ENCODE measurements at places on chromosomes 16 and 17. TPM values are rescaled to one million over a fixed set of nuclear protein-coding genes. Genes with fewer than 3 reads are reported as not detected.

- no peak for DNase-seq
These were observed 71.3 kb downstream of the MYH11 start for GRCh38 chr16:15785386-15786059.

DNA sequence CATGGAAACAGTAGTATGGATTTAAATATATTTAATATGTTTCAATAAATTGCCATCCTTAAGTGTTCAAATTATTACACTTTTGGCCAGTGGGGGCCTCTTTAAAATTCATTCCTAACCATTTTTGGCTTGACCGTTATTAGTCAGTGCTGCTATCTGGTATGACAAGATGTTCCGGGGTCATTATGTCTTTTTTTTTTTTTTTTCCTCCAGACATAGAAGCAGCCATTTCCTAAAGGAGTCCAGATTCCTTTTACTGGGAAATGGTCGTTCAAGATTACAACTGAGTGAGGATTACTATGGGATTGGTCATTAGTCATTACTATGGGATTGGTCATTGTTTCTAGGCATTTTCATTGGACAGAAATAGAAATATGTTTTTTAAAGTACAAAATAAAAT is 53.4 kb downstream of the NF1 start:
- no peak for DNase-seq

GRCh38 chr17:1227917-1228780 is 42.1 kb upstream of the BHLHA9 start:
- DNase-seq, result no peak

GRCh38 chr16:85281181-85281580 is 168.9 kb upstream of the CIBAR2 start:
- no peak for DNase-seq

TP53TG3D gene
- total RNA-seq, result not detected

SYNGR2 gene
- total RNA-seq, result 115 TPM

MARF1 gene
- total RNA-seq, result 16.0 TPM

DNA sequence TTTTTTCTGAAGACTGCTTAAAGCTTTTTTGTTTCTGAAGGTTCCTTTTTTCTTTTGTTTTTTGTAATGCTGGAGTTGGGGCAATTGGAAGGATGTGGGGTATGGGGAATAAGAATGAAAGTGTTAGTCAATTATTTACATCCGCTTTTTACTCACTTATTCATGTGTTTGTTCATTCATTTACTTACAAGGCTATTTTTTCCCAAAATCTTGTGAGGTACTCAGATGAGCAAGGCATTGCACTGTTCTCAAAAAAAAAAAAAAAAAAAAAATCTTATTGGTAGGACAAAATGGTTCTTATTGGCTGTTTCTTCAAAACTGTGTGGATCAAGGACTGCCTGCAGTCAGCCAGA is 55.7 kb downstream of the PLD6 start:
- DNase-seq, result no peak

DNA sequence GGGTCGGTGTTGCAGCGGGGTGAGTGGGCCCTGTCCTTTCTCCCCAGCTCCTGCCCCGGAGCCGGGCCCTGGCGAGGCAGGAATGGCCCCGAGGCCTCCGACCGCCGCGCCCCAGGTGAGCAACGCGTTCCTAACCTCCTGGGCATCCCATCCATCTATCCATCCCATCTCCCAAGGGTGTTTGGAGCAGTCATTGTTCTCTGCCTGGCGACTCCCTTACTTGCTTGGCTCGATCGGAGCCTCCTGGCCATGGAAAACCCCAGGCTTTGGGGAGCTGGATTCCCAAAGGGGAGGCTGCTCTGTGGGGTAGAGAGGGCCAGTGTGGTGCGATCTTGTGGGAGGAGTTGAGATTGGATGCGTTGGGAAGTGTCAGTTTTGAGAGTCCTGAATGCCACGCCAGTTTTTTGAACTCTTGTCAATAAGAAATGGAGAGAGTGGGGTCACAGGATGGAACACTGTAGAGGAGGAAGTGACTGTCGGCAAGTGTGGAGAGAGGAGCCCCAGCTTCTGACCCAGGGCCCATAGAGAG is 684 bp downstream of the ZFP90 start:
- no peak for DNase-seq

DNA sequence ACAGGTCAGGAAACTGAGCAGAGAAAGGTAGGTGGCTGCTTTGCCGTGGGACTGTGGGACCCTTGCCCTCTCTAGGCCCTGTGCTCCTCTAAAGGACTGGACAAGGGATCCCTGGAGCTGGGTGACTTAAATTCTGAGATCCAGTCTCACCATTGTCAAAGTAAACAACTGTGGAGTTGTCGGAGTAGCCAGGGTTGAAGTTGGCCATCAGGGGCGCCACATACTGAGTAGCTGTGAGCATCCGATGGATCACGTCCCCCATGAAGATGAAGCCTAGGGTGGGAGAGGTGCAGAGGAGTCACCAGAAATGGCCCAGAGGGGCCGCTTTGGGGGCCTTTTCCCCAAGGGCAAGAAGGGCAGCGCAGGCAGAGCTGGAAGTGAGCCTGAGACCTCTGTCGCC is 43.5 kb downstream of the PLXDC1 start:
- DNase-seq, result no peak

SEZ6L2 gene
- 0.21 TPM for total RNA-seq

DNA sequence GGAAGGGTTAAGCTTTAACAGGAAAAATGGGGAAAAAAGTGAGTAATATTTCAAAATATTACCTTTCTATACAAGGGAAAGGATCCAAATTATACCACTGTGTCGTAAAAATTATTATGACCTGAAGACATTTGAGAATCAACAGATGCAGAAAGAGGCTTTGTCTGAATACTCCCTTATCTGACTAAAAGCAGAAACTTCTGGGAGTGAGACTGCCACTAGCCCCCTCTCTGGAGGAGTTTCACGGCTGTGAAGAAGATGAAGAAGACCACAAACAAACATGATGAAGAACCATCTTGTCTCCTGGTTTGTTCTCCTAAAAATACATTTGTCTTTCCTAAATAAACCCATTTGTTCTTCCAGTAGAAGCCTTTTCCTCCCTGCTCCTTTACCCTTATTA is 29.4 kb downstream of the CNTROB start:
- no peak for DNase-seq

CES1 gene
- total RNA-seq, result 6.1 TPM

DNA sequence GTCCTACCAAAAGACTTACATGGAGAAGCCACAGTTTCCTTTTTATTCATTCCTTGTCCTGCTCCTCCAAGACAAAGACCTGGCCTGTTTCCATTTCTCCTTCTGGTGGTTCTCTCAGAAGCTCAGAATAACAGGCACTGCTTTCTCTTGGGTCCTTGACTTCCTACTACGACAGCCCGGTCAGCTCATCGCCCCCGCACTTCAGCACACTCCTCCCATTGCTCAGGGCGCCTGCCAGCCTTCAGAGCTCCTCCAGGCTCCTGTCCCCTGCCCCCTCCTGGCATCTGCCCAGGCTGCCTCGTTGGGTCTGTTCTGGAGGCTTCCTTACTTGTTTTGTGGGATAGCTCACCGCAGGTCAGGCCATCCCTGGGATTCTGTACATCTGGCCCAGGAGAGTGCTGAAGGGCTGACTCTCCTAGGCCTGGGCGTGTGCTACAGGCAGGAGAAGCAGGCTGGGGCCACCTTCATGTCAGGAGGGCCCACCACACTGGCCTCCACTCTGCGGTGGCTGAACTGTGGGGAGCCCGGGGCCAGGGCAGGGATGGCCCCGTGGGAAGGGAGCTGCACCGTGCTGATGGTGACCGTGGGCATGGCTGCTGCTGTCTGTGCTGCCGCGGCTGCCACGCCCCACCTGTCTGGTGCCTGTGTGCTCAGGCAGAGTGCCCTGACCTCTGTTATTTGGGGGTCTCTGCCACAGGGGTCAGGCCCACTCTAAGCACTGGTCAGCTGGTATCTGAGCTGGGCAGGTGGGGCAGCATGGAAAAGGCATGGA is 17.7 kb downstream of the TCF25 start:
- no peak for DNase-seq

DNA sequence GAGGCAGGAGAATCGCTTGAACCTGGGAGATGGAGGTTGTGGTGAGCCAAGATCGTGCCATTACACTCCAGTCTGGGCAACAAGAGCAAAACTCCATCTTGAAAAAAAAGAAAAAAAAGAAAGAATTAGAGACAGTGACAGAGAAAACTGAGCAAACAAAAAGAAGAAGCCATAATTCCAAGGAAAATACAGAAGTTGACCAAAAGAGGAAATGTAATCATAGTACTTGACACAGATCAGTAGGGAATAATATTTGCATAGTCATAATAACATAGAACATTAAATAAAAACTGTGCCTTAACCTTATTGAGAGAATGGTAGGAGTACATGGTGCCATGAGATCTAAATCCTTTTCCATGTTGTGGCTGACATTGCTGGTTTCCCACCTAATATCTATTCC is 14.7 kb upstream of the USP31 start:
- no peak for DNase-seq

- DNase-seq, result no peak
These were observed 203.4 kb upstream of the FOXF1 start for GRCh38 chr16:86306811-86307513.

TMEM238L gene
- not detected for total RNA-seq

DNA sequence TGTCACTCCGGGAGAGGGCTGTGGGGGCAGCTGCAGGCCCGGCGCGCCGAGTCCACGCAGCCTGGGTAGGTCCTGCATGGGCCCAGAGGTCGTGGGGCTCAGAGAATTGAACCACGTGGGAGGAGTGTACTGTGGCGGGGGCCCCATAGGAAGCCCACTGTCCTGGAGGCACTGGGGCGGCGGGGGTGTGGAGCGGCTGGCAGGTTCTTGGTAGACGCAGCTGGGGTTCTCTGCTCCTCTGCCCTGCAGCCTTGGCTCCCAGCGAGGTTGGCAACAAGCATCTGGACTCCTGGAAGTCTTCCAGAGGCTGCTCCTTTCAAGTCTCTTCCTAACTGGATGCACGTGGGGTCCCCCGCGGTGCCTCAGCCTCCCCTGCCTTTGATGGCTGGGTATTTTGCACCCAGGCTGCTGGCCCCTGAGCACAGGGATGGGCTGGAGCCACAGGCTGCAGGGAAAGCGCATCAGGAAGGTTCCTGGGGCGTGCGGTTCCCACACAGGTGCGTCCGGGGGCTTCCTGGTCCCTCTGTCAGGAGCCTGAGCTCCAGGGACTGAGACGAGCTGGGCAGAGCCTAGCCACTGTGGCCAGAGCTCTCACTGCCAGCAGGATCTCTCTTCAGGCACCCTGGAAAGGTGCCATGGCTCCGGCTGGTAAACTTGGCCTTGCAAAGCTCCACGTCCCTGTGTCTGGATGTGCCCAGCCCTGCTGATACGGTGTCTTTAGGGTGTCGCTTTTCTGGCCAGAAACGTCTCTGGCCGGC is 9.3 kb downstream of the KCTD5 start:
- no peak for DNase-seq

CCL23 gene
- total RNA-seq, result 29.7 TPM

CIBAR2 gene
- not detected for total RNA-seq

NRN1L gene
- total RNA-seq, result not detected

DNA sequence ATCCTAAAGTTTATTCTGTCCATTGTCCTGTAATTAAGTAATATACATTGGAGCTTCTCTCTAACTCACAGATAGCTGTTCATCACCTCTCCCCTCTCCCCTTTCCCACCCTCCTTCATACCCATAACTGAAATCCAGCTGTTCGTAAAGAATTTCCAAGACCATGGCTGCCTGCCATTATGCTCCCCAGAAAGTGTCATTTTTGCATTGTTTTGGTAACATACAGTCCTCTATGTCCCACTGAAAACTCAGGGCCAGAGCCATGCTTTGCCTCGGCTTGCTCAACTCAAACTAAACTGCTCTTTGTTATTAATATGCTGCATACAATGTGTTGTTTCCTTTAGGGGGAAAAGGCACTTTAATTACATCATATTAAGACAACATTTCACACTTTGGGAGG is 132.0 kb downstream of the MRTFB start:
- no peak for DNase-seq

DNA sequence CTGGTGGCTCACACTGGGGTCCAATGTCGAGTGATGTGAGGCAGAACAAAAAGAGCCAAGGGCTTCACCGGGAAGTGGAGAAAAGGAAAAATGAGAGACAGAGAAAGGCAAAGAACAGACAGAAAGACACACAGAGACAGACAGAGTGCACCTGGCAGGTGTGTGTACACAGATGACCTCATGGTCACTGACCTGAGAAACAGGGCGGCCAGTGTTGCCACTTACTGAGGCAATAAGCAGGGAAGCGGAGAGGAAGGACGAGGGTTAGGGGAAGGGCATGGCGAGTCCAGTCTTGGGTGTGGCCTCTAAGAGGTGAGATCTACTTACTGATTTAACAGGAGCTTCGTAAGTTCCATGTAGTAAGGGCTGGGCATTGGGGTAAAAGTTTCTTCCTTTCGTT is 7.5 kb downstream of the GINS2 start:
- no peak for DNase-seq

GRCh38 chr17:69812240-69812837 is 262.7 kb upstream of the KCNJ16 start:
- no peak for DNase-seq

DNA sequence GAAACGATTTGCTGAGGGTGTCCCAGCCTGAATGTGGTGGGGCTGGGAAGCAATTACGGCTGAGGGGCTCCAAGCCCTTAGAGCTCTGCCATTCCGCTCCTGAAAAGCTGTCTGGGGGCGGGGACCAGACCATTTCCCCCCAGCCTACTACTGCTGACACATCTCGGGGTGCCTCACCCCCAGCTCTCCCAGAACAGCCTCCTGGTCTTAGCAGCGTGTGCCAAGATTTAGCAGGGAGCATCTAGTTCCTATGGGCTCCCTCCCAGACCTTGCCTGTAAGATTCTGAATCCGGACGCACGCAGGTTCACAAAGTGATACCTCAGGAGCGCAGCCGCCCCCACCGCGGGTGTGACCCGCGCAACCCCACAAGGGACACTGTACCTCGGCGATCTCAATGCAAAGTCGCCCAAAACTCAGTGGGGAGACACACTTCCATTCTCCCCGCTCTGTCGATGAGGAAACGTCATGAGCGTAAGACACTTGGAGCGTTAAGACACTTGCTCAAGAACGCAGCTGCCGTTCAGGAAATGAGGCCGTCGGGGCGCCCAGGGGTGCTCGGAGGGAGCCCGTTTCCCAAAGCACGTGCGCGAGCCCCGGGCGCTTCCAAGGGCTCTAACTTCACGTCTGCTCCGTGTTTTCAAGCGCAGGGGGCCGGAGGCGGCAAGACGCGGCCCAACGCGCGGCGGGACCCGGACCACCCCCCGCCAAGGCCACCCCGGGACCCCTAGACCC is 629 bp downstream of the GEMIN4 start:
- DNase-seq, result no peak

ABCA8 gene
- total RNA-seq, result 69.6 TPM

DNA sequence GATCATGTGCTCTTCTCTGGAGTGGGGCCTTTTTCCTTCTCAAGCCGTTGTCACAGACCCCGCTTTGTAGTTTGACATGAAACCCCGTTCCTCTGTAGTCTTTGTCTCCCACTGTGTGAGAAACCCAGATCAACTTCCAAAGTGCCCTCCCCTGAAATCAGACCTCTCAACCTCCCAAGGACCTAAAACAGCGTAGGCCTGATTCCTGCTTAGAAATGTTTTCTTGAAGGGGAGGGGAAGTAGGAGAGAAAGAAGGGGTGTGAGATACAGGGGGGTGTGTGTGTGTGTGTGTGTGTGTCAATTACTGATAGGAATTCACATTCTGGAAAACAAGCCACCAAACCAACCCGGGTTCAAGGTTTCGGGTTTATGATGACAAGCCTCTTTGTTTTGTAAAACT is 1.4 kb downstream of the UBE2O start:
- DNase-seq, result no peak

HOXB4 gene
- 20.4 TPM for total RNA-seq

FAHD1 gene
- 233 TPM for total RNA-seq

GRCh38 chr17:3974138-3974687 is 10.0 kb upstream of the ATP2A3 start:
- no peak for DNase-seq

CMTM2 gene
- total RNA-seq, result not detected

Data from ascending aorta (tissue), 2 donors.